ENCODE measurements at places on chromosomes 13 and 19.

DNA sequence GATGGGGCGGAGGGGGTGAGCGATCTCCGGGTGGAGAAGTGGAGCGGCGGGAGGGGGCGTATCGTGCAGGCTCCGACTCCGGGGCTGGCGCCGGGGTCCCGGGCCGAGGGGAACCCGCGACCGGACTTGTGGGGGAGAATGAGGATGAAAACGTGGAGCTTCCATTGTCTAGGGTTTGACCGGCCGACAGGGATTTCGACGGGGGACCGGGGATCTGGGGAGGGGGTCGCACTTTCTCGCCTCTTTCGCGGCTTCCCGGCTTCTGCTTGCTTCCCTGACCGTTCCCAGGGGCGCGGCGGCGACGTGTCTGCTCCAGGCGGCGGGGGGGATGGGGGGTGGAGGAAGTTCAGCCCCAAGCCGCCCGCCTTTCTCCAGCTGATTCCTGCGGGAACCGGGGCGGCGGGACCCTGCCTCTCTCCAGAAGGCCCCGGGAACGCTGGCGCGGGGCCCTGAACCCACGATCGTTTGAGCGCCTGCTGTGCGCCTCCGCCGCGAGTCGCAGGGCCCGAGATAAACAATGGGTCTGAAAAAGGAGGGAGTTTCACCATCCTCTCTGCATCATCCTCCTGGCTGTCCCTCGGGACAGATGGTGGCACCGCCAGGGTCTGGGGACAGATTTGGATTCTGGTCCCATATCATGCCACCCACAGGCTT lies 790 bp downstream of the TPM4 start:
- peak; percentile 46 for DNase-seq

- DNase-seq, result peak; percentile 87
Measured at GRCh38 chr19:10388957-10389356, 8.6 kb upstream of the TYK2 start.

GRCh38 chr19:19489804-19490204 lies 25.5 kb downstream of the TSSK6 start:
- peak; percentile 35 for DNase-seq

DNA sequence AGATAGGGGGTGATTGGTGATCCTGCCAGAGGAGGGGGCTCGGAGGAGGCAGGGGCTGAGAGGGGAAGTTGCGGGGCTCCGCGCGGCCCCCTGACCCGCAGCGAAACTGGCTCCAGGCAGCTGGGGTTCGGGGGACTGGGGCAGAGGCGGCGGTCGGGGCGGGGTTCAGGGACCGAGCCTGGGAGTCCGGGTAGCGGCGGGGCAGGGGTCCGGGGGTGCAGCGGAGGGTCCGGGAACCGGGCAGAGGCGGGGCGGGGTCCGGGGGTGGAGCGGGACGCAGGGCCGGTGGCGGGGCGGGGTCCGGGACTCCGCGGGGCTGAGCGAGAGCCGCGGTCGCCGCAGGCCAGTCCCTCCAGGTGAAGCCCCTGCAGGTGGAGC lies 1.2 kb downstream of the MADCAM1 start:
- DNase-seq, result no peak

DNA sequence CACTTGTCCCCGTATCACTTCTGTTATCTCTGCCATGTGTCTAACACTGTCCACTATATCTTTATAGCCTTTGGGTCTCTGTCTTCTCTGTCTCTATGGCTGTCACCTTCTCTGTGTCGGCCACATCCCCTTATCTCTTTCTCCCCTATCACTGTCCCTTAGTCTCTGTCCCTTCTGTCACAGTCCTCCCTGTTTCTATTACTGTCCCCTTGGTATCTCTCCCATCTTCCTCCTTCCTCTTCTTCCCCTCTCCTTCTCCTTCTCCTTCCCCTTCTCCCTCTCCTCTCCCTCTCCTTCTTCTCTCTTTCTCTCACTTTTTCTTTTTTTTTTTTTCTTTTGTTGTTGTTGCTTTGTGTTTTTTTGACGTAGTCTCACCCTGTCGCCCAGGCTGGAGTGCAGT lies 34.7 kb upstream of the LRRC4B start:
- DNase-seq, result no peak

- no peak for DNase-seq
Measured at GRCh38 chr13:64446372-64446771, 2783.8 kb downstream of the PCDH9 start.

- DNase-seq, result no peak
Measured at GRCh38 chr13:63167699-63168337, 1752.2 kb upstream of the PCDH20 start.

GRCh38 chr19:14582894-14583340 lies at the start of gene CLEC17A:
Gene CLEC17A (plus strand): TSS chr19:14583084. CDS start chr19:14583161, 77 bp downstream.
- no peak for DNase-seq

DNA sequence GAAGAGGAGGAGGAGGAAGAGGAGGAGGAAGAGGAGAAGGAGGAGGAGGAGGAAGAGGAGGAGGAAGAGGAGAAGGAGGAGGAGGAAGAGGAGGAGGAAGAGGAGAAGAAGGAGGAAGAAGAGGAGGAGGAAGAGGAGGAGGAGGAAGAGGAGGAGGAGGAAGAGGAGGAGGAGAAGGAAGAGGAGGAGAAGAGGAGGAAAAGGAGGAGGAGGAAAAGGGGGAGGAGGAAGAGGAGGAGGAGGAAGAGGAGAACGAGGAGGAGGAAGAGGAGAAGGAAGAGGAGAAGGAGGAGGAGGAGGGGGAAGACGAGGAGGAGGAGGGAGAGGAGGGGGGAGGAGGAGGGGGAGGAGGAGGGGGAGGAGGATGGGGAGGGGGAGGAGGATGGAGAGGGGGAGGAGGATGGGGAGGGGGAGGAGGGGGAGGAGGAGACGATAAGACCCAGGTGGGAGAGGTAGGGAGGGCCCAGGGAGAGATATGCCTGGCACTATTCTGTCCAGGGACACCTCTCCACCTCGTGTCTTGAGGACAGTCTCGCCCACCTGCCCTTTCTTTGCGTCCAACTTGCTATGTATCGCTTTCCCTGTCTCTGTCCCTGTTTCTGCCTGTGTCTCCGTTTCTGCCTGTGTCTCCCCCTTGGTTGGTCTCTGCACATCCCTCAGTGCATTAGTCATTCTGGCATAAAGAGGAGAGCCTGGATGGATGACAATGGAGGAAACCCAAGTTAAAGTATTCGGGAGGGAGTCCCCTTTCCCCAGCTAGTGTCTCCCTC lies 7.1 kb upstream of the KLK5 start:
- DNase-seq, result no peak

GRCh38 chr13:59043016-59043415 lies 1120.7 kb downstream of the DIAPH3 start:
- no peak for DNase-seq

- no peak for DNase-seq
Measured at GRCh38 chr19:13764821-13765394, 586 bp downstream of the MRI1 start.

DNA sequence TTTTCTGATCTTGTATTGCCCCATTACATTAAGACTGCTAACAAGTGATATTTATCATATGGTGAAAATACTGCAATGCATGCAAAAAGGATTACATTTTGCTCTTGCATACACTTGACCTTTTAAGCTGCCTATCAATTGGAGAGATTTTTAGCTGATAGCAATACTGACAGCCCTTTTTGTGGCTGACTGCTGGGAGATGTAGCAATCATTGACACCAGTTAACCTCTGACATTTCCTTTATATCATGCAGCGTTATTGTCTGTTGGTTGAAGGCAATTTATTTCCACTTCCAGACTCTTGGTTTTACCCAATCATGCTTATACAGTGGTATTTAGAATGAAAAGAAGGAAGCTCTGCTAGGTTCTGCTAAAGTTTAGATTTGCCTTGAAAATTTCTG lies 364.0 kb downstream of the LMO7 start:
- DNase-seq, result no peak

- DNase-seq, result peak; percentile 71
Measured at GRCh38 chr19:47124937-47125668, 5.5 kb upstream of the SAE1 start.

DNA sequence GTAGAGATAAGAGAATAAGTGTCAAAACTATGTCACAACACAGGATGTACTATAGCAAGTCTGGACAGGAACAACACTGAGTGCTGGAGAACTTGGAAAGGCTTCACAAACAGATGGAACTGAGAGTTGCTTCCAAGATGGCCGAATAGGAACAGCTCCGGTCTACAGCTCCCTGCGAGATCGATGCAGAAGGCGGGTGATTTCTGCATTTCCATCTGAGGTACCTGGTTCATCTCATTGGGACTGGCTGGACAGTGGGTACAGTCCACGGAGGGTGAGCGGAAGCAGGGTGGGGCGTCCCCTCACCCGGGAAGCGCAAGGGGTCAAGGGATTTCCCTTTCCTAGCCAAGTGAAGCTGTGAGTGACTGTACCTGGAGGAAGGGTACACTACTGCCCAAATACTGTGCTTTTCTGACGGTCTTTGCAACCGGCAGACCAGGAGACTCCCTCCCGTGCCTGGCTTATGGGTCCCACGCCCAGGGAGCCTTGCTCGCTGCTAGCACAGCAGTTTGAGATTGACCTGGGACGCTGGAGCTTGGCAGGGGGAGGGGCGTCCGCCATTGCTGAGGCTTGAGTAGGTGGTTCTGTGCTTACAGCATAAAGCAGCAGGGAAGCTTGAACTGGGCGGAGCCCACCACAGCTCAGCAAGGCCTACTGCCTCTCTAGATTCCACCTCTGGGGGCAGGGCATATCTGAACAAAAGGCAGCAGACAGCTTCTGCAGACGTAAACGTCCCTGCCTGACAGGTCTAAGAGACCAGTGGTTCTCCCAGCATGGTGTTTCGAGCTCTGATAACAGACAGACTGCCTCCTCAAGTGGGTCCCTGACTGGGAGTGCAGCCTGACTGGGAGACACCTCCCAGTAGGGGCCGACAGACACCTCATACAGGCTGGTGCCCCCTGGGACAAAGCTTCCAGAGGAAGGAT lies 46.0 kb downstream of the USP12 start:
- no peak for DNase-seq

GRCh38 chr13:44440046-44440608 lies 66.5 kb downstream of the SERP2 start:
- DNase-seq, result no peak

GRCh38 chr19:47419030-47419783 lies at the start of gene MEIS3:
Gene MEIS3 (minus strand): TSS chr19:47419527. CDS start chr19:47419081, 446 bp downstream.
- no peak for DNase-seq

GRCh38 chr19:39199025-39199424 lies 2.3 kb downstream of the NCCRP1 start:
- no peak for DNase-seq

DNA sequence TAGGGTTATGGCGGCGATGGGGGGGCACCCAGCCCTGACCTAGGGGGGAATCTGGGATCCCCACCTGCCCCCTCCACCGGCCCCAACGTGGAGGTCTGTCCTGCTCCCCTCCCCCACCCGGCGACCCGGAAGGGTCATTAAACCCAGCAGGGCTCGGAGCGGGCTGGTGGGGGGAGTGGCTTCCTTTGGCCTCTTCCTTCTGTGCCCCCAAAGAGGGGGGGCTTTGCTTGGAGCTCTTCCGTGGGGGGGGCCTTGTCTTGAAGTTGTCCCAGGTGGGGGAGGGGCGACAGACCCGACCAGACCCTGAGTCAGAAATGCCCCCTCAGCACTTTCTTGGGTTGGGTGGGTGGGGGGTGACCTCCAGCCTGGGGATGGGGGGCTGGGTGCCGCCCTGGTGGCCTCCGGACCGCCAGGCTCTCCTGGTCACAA lies 1.5 kb downstream of the ARID3A start:
- DNase-seq, result no peak

- no peak for DNase-seq
Measured at GRCh38 chr13:45800485-45800884, 51.1 kb downstream of the SIAH3 start.

DNA sequence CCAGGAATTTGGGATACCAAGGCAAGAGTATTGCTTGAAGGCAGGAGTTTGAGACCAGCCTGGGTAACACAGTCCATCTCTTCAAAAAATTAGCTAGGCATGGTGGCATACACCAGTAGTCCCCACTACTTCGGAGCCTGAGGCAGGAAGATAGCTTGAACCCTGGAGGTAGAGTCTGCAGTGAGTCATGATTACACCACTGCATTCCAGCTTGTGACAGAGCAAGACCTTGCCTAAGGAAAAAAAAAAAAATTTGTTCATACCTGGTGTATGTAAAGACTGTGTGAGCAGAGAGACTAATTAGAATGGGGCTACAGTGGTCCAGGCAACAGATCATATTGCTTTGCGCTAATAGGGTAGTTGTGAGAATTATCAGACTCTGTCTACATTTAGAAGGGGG lies 778.3 kb upstream of the PCDH20 start:
- no peak for DNase-seq

DNA sequence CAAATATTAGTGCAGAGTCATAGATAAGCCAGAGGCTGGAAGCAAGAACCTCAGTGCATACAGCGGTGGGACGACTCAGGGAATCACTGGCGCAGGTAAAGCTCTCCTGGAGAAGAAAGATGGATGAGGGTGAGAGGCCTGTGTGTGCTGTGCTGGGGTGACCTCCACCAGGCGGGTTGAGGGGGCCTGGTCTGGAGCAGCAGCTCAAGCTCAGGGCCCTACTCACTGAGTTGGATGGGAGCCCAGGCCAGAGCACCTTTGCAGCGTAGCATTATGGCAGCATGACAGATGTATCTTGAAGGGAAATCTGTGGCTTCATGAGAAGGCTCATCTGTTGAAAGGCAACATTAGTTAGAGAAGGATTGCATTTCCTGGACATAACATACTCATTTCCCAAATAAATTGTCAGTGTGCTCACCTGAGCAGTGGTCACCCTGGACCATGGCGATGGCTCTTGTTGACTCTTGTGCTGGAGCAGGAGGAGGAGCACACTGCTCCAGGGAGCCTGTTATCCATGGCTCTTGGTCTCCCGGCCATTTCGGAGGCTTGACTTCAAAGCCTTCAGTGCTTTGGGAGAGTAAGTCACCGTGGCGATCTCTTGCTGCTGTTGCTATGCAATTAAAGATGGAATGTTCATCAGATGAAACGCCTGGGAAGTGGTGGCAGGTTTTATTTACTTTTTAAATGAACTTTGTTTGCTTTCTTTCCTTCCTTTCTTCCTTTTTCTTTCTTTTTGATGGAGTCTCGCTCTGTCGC lies 25.0 kb downstream of the HNRNPM start:
- no peak for DNase-seq

- DNase-seq, result no peak
Measured at GRCh38 chr13:51935326-51936171, 73.8 kb downstream of the CCDC70 start.

- DNase-seq, result peak; percentile 85
Measured at GRCh38 chr19:5031231-5032100, 62.6 kb downstream of the KDM4B start.

- DNase-seq, result no peak
Measured at GRCh38 chr19:1843646-1844394, 4.5 kb downstream of the REXO1 start.

DNA sequence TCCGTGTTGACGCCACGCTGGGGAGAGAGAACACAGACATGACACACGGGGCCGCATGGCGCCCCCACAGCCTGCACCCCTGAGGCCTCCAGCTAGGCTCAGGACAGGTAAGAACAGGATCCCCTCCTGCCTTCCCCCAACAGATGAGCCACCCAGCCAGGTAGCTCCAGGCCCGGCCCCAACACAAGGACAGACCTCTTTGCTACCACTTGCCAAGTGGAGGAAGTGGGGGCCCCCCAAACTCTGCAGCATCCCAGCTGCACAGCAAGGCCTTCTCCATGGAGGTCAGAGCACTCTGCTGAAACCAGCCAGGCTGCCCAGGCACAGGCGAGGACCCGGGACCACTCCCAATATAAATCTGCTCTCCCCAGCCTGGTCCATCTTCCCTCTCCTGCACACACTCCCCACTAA lies 31.5 kb downstream of the PEPD start:
- DNase-seq, result no peak

- no peak for DNase-seq
Measured at GRCh38 chr19:10044390-10044789, 31.1 kb downstream of the RDH8 start.

- peak; percentile 15 for DNase-seq
Measured at GRCh38 chr13:111247552-111247951, 72.9 kb upstream of the TEX29 start.
